Occipital lobe (tissue), 3 donors: ENCODE measurements at places on chromosomes 2 and 18. TPM values are rescaled to one million over a fixed set of nuclear protein-coding genes. Genes with fewer than 3 reads are reported as not detected.
A peak's percentile ranks its signal among the peaks of the same experiment; 100 is the strongest.

FOXI3 gene
- total RNA-seq, result 0.47 TPM

KYNU gene
- total RNA-seq, result 0.16 TPM

DNAH7 gene
- 16.5 TPM for total RNA-seq

HOXD12 gene
- not detected for total RNA-seq

CTDP1 gene
- total RNA-seq, result 14.5 TPM

SLC4A5 gene
- total RNA-seq, result 2.2 TPM

ANKMY1 gene
- 5.6 TPM for total RNA-seq

- no peak for DNase-seq
Measured at GRCh38 chr2:26081556-26081955, 47.7 kb downstream of the RAB10 start.

DNA sequence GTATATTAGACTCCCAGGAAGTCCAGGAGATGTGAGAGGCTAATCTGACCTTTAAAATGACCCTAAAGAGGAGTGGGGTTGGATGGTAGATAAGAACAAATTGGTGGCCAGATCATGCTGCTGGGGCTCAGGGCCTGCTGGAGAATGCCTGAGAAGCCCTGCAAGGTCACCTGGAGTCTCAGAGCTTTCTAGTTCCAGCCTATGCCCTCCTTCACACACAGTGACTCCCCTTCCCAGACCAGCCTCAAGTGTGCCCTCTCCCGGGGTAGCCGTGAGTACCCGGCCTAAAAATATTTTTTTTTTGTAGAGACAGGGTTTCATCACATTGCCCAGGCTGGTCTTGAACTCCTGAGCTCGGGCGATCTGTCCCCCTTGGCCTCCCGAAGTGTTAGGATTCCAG is 44.2 kb upstream of the FZD5 start:
- DNase-seq, result no peak

DNA sequence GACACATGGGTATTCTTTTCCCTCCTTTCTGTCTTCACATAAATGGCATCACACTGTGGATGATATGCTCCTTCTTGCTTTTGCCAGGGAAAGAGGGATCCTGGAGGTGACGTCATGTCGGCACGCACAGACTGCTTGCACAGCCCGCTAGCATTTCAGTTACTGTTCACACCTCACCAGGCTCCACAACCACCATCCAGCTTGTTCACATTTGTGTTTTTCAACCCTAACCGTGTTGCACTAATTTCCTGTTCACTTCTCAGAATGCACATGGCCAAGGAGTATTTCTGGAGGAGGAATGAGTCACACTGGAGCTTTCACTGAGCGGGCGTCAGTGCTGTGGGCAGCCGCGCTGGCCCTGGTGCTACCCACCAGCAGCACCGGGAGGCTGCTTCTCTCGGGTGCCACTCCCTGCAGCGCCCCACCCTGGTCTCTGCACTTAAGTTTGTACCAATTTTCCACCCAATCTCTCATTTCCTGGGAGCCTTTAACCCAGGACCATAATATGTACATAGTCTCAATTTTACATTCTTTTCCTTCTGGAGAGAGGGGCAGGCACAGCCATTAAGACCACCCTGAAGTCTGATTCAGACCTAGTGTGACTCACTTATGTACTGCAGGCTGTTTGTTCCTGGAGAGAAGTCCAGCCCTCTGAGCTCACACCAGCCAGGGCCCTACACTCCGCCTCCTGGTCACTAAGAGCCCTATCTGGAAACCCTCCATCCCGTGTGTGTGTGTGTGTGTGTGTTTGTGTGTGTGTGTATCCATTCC is 65.1 kb downstream of the MBP start:
- peak; percentile 48 for DNase-seq

DNA sequence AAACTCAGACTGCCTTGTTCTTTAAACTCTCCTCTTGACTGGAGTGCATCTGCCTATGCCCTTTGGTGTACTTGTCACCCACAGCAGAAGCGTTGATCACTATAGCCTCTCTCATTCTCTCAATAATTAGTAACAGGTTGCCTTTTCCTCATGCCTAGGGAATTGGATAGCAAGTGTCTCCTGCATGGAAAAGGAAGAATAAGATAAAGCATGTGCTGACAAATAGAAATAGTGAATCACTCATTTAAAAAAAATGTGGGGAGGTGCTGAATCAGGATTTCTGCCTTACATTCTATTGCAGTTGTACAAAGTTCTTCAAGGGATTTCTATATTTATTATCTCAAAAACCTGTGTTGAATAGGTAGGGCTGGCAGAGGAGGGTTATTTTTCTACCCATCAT is 323.0 kb downstream of the TXNL1 start:
- DNase-seq, result no peak

GRCh38 chr2:157290525-157290924 is 33.0 kb downstream of the GALNT5 start:
- no peak for DNase-seq
